Pancreas (tissue), 10 donors: ENCODE measurements at places on chromosomes 13 and 19.

- DNase-seq, result no peak
Measured at GRCh38 chr13:35557475-35557874, 81.0 kb upstream of the MAB21L1 start.

DNA sequence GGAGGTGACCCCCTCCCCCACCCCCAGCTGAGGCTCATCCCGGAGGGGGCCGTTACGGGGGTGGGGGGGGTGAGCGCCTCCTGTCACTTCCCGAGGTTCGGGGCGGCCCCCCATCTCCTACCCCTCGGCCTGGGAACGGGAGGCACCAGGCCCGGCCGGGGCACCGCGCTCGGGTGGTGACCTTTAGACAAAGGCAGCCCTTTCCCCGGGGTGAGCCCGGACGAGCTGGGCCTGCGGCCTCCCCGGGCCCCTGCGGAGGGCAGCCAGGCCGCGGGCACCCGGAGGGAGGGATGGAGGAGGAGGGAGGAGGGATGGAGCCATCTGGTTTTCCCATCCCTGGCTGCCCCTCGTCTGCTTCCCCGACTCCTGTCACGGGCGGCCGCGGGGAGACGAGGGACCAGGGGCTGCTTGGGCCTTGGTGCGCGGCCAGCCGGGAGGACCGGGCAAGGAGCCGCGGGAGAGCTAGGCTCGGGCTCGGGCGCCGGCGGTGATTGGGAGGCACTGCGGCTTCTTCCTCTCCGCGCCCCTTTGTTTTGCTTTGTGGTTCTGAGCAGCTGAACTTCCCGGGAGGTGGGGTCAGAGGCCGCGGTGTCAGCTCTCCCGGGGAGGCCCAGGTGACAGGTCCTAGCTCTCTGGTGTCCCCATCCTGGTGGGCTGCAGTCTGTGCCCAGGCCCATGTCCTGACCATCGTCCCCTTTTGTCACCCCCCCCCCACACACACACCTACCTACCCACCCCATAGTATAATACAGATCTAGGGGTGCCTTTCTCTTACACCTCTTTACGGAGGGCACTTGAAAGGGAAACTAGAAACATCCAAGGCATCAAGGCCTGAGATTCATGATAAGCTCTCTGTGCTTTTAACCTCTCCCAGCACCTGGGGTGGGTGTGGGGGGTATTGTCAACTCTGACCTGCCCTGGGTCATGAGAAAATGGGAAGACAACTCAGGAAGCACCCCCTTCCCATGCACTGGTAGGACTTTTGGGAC lies 1.3 kb downstream of the BICRA start:
- DNase-seq, result peak; percentile 67

DNA sequence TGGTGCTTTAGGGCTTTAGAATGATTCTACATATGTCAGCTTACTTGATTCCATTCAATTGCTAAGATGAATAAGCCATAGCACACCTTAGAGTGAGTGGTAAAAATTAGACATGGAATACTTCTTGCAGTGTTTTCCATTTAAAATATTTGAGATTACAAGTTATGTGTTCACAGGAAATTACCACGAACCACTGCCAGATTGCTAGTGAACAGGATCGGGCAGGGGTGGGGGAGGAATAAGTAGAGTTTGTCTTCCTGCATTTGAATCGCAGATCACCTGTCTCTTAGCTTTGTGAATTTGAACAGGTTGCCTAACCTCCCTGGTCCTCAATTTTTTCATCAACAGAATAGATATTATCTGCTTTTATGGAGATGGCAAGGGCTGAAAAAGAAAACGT lies 124.6 kb downstream of the GGACT start:
- no peak for DNase-seq

DNA sequence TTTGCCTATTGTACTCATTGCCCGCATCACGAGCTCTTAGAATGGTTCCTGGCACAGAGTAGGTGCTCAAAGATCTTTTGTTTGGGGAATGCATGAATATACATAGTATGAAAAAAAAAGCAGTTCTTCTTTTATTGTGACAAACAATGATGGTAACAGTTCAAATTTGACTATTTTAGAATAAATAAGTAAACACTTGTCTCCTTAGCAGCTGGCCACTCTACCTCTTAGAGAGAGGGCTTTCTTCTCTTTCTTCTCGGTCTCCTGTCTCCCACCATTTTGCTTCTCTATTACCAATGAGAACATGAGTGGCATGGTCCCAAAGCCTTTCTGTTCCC lies 639 bp upstream of the SLAIN1 start:
- no peak for DNase-seq

- DNase-seq, result no peak
Measured at GRCh38 chr13:27192973-27193372, 21.4 kb upstream of the USP12 start.

GRCh38 chr13:80050252-80050651 lies 290.7 kb downstream of the SPRY2 start:
- DNase-seq, result no peak

GRCh38 chr13:40671956-40672764 lies 5.7 kb upstream of the FOXO1 start:
- no peak for DNase-seq

GRCh38 chr19:35307931-35308330 lies 16.0 kb downstream of the MAG start:
- no peak for DNase-seq
